Retina (tissue), 1 donor: ENCODE measurements at places on chromosomes 5 and 9.

GRCh38 chr9:131529597-131530545 is 1.2 kb downstream of the UCK1 start:
- DNase-seq: no peak

DNA sequence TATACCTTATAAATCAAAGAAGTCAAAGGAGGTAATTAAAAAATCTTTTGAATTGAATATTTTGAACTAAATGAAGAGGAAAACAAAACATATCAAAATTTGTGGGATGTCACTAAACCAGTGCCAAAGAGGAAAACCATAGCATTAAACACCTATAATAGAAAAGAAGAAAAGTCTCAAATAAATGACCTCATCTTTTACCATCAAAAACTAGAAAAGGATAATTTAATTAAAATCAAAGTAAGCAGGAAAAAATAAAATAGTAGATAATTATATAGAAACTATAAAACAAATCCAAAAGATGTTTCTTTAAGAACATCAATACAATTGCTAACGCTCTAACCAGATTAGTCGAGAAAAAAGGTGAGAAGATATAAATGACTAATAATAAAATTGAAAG is 47.8 kb downstream of the LPAR1 start:
- no peak for DNase-seq

DNA sequence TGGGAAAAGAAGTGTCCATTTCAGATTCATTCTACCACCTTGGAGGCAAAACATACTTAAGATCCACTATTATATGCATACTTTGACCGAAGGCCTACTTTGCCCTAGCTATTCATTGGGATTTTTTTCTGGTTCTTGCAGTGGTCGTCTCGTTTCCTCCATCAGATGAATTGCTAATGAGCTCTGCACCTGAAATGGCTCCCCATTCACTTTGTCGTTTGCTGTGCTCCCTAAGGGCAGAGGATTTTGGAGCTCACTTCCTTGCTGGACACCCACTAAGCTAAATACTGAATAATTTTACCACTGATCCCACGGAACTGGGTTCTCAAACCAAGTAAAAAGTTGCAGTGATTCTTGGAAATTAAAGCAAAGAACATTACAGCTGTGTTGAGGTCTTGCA is 1.9 kb downstream of the KDM3B start:
- peak; percentile 17 for DNase-seq

DNA sequence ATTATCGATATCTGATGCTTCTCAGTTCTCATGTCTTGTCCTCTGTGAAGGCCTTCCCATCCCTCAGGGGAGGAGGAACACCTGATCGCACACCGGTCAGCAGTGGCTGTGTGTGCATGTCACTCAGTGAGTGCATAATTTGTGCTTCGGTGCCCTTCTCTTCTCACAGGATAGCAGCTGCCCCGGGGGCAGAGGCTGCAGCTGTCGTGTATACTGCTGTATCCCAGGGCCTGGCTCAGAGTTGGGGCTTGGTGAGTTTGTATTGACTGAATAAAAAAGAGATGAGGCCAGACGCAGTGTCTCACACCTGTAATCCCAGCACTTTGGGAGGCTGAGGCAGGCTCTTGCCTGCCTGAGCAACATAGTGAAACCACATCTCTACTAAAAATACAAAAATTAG is 49.7 kb upstream of the NCS1 start:
- peak; percentile 66 for DNase-seq

GRCh38 chr9:33109097-33109496 is 32.6 kb upstream of the SMU1 start:
- DNase-seq: no peak

GRCh38 chr9:108160706-108161355 is 671.3 kb upstream of the KLF4 start:
- DNase-seq: no peak

GRCh38 chr5:54643685-54644106 is 126.1 kb downstream of the SNX18 start:
- DNase-seq: no peak

DNA sequence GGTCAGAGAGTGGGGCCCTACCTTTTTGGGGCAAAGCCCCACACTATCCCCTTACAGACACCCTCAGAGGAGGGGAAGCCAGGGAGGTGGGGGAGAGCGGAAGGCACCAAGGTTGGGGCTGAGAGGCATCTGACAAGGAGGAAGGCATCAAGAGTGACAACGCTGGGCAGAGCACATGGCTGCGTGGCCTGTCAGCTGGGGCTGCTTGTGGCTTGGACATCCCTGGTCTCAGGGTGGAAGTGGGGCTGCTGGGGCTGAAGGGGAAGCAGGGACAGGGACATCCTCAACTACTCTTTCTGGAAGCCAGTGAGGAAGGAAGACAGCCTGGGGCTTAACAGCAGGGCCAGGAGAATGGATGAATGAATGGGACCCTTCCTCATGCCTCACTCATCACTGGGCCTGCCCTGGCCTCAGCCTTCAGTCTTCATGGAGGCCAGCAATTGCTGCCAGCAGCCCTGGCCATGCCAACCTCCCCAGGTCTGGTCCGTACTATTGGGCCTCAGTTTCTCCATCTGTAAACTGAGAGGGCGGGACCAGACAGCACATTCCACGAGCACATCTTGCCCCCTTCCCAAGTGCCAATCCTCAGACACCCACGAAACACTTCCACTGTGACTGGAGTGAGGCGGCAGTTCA is 993 bp upstream of the RALGDS start:
- DNase-seq: peak; percentile 11

DNA sequence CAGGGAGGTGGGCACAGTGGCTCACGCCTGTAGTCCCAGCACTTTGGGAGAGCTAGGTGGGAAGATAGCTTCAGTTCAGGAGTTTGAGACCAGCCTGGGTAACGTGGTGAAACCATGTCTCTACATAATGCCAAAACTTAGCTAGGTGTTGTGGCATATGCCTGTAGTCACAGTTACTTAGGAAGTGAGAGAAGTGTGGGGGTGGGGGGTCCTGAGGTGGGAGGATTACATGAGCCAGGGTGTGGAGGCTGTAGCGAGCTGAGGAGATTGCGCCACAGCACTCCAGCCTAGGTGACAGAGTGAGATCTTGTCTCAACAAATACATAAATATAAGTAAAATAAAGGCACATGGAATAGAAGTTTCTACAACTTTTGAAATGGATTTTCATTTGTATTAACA is 23.1 kb downstream of the VCAN start:
- DNase-seq: no peak

DNA sequence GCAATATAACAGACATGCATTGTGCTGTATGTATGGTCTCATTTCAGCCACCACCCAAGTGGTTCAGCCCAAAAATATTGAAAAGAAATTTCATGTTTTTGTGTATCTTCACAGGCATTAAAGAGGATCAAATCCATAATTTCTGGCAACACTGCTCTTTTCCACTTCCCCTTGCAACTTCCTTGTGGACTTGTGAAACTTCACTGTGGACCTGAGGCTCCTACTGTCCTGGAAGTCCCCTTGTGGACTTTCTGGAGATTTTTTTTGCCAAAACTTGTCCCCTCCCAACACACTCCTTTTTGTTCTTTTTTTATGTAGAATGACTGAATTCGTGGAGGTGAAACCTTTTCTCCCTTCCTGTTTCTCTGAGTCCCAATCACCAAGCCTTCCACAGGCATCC is 14.3 kb downstream of the OTULINL start:
- no peak for DNase-seq

DNA sequence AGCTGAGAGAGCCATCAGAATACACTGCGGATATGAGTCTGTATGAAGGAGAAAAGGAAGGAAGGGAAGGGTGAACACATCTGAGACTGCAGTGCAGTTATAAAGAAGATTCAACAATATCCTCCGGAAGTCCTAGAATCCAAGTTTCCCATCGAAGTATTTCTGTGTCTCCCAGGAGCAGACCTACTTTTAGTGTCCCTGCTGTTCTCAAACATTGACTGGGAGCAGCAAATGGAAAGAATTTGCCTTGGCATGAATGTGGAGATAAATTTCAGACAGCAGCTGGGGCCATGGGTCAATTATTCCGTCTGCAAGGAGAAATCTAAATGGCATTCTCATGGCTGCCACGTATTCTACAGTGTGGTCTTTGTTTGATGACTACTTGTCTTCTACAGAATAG is 478.1 kb upstream of the SMC2 start:
- DNase-seq: no peak

GRCh38 chr5:68515514-68515913 is 300.0 kb downstream of the PIK3R1 start:
- no peak for DNase-seq

- DNase-seq: no peak
Measured at GRCh38 chr9:37618817-37619216, 26.4 kb upstream of the TOMM5 start.

DNA sequence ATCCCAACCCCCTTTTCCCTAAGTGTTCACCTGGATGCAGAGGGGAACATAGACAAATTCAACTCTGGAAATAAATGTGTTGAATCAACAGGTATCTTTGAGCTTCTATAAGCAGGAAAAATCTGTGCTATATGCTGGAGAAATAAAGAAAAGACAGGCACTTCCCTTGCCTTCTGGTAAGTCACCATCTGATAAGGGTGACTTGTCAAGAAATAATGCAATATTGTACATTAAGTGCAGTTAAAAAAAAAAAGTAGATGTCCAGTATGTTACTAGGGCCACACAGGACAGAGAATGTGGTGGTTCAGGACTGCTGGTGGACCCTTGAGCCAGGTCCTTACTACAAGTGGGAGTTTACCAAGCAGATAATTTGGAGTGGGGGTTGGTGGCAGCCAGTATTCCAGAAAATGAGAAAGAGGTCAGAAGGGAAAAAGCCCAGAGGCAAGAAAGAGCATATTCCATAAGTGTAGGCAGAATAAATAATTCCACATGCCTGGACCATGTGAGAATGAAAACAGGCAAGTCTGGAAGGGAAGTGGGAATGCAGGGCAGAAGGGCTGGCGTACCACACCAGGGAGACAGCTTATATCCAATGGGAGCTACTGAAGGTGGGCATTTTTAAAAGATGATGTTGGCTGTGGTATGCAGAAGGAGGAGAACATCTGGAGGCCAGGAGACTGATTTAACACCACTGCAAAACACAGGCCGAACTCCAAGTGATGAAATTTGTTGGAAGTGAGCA is 209.9 kb downstream of the SEMA5A start:
- no peak for DNase-seq

DNA sequence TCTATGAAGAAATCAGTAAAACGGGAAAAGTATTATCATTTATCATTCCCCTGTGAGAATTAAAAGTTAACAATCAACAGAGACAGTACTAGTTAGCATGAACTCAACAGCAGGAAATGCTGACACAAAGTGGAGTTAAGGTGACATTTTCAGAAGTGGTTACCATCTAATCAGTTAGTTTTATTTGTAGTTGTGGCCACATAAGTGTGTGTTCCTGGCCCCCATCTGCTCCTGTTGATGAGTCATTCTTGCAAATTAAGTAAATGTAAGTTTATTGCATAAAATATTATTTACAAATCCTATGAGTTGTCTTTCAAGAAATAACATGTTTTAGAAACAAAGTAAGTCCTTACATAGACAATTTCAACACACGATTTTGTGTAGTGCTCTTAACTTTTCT is 8.9 kb upstream of the BNC2 start:
- no peak for DNase-seq

DNA sequence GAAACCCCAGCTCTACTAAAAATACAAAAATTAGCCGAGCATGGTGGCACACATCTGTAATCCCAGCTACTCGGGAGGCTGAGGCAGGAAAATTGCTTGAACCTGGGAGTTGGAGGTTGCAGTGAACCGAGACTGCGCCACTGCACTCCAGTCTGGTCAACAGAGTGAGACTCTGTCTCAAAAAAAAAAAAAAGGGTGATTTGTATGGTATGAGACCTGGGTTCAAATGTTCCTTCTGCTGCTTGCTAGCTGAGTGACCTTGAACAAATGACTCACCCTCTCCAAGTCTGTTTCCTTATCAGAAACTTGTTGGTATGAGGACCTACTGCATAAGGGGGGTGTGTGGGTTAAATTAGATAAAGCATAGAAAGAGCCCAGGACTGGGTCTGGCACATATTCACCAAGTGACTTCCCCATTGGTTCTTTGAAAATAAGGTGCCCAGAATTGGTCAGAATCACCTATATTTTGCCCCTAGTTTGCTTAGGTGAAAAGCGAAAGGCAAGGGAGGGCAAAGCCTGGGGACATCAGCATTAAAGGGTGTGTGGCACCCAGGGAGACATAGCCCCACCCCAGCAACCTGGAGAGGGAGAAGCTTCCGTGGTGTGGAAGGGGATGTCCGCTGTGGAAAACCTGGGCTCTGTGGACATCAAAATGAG is 9.9 kb downstream of the SLC25A25 start:
- no peak for DNase-seq

GRCh38 chr5:160175438-160176218 is 53.7 kb upstream of the FABP6 start:
- peak; percentile 58 for DNase-seq

GRCh38 chr5:112628214-112628980 is 109.3 kb upstream of the APC start:
- DNase-seq: peak; percentile 47

- DNase-seq: no peak
Measured at GRCh38 chr5:56317923-56318561, 84.9 kb upstream of the ANKRD55 start.
